ENCODE measurements at places on chromosomes 16 and 17.

DNA sequence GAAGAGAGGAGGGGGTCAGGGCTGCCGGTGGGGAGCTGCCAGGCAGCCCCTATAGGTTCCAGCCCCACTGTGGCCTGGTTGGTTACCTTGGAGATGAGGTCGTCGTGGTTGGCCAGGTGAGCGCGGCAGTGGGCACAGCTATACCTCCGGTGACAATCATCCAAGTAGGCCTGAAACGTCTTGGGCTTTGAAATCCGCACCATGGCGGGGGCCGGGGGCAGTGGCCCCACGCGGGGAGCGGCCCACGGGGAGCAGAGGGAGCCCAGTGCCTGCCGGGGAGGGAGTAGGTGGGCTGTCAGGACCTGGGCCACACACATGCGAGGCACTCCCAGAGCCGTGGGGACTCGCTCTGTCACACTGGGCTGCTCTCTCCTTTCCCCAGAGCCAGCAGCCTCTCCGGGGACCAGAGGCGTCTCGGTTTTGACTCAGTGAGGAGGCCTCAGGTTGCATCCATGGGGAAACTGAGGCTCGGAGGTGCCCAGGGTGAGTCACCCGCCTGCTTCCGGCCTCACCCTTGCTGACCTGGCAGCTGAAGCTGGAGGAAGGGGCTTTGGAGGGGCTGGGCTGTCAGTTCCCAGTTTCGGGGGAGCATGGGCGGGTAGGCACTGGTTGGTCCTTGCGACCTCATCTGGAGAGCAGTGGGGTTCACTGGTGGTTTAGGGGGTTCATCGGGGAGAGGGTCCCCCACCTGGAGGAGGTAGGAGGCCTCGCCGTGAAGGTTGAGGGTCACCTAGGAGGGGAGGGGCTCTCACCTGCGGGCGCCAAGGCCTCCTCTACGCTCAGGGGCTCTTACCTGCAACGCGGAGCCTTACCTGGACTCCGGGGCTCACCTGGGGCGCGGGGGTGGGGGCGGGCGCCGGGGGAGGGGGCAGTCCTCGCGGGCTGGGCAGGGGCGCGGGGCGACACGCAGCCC, 591 bp downstream of the YPEL3 start:
- DNase-seq, result no peak

DNA sequence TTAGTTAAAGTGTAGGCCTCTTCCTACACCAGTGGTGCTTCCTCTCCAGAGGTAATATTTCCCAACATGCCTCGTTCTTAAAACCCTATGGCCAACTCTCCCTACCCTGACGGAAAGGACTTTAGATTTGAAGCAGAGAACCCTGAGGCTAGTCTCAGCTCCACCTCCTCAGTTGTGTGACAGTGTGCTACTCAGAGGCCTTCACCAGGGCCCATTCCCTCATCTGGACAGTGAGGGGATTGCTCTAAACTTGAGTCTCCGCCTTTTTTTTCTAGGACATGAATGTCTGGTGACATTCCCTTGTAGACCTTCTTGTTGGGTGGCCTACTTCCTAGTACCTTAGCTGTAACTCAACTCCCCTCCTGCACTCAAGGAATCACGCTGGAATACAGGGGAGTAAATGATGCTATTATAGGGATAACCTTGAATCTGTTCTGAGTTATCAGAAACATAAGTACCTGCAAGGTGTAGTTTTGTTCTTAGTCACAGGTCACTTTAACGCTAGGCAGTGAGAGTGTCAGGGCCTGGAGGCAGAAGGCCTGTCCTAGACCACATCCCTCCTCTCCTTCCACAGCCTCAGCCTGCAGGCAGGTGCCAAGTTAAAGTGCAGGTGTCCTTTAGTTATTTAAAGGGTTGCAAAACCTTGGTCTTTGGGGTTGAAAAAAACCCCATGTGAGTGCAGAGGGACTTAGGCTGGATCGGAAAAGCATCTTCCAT, 26.9 kb downstream of the LDHD start:
- DNase-seq, result no peak

DNA sequence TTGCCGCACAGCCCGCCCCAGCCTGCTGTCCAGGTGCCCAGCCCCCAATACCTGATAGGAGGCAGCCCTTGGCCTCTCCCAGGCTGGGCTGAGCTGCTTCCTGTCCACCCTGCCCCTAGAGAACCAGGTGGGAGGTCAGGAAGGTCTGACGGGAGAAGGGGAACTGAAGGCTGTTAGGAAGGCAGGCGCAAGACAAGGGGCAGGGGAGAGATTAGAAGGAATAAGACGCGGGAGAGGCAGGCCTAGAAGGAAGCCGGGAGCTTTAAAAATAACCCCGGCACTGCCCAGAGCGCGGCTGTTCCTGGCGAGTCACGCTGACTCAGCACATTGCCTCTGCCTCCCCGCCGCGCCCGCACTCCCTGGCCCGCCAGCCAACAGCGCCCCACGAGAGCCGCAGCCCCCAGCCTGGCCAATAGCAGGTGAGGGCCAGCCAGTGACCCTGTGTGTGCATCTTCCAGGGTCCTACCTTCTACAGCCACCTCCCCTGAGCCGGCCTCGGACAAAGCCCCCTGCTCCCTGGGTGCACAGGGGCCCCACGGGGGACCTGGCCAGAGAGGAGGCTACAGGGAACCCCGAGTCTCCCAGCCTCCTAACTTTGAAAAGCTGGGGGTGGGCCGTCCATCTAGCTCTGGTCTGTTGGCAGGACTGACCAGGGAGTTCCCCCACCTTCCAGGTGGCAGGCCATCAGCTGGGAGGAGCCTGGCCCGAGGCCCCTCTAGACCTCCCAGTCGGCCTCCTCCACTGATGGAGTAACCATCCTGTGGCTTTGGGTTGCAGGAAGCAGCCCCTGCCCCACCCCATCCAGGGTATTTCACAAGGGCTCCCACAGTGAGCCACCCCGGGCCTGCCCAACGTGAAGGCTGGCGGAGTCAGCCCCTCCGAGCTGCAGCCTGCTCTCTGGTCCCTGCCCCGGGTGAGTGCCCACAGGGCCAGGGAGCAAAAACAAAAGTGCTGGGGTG, 4.0 kb downstream of the MAFG start:
- DNase-seq, result no peak

GRCh38 chr17:69716556-69716955, 302.1 kb downstream of the MAP2K6 start:
- no peak for DNase-seq

DNA sequence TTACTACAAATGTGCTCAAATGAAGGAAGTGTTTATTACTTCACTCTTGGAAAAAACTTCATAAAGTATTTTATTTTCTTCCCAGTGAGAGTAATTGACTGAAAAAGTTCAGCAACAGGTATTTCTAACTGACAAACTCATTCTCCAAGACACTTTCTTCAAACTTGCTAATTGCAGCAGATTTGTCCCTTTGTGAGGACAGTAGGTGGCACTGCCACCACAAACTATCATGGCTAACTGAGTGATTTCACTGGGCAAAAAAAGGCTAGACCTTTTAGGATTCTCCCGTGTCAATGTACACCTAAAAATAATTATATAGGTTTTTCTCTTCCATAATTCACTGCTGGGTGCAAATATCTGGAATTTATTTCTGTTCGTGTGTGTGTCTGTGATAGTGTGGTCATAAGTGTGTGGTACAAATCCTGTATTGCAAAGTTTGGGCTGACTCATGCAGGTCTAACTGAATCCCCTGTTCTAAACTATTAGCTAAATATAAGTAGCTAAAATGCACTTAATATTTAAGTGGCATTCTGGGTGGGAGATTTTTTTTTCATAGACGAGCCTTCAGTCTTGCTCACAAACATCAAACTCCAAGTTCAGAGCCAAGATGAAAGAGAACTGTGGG, 3.9 kb downstream of the HS3ST3A1 start:
- no peak for DNase-seq

- no peak for DNase-seq
Observed at GRCh38 chr17:38867968-38868816, 1.7 kb upstream of the LASP1 start.

GRCh38 chr17:44200478-44201155, 933 bp upstream of the ATXN7L3 start:
- no peak for DNase-seq

DNA sequence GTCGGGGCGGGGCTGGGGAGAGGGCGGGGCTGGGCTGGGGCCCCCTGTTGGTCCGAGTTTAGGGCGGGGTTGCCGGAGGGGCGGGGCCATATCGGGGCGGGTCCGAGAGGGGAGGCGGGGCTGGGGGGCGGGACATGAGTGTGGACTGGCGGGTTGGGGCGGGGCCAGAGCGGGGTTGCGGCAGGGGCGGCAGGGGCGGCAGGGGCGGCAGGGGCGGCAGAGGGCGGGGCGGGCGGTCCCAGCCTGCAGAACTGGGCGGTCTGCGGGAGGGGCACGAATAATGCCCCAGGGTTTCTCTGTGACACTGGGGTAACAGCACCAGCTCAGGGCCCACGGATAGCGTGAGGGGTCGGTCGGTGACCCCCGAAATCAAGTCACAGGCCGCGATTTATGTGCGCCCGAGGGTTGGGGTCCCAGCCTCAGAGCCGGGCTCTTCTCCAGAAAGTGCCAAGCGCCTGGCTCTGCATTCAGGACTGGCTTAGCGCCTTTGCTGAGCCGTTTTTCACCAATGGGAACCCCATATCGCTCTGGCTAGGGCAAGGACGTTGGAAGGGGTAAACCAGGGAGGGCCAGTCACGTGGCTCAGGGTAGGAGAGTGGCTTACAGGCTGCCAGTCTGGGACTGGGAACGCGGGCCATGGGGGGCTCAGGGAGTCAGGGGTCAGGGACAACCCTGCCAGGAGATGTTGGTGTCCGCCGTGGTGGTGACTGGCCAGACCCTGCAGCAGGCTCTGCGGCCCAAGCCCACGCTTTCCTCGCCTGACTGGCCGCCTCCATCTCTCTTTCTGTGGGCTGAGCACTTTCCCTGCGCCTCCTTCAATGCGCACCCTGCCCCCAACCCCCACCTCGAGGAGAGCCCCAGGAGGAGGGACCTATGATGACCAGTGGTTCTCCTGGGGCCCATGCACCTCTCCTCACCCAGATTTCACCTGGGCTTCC, 1.2 kb upstream of the METTL26 start:
- DNase-seq, result no peak

DNA sequence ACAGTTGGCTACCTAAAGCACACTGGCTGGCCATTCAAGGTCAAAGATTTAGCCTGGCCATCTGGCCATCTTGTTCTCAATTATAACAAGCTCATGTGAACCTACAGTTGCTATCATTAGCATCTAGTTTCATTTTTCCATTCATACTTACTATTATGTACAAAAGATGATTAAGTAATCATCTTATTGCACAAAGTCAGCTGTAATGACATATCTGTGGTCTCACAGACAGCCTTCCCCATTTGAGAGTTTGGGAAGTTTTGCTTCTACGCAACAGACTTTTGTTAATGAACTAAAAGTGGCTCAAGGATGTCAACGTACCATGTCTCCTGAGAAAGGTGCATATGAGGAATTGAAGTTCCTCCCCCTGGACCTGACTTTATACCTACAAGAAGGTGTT, 51.3 kb downstream of the HS3ST3B1 start:
- no peak for DNase-seq

GRCh38 chr17:6642592-6642991, 1.7 kb downstream of the TXNDC17 start:
- no peak for DNase-seq

- DNase-seq, result no peak
Observed at GRCh38 chr17:60538726-60539125, 12.7 kb upstream of the APPBP2 start.

DNA sequence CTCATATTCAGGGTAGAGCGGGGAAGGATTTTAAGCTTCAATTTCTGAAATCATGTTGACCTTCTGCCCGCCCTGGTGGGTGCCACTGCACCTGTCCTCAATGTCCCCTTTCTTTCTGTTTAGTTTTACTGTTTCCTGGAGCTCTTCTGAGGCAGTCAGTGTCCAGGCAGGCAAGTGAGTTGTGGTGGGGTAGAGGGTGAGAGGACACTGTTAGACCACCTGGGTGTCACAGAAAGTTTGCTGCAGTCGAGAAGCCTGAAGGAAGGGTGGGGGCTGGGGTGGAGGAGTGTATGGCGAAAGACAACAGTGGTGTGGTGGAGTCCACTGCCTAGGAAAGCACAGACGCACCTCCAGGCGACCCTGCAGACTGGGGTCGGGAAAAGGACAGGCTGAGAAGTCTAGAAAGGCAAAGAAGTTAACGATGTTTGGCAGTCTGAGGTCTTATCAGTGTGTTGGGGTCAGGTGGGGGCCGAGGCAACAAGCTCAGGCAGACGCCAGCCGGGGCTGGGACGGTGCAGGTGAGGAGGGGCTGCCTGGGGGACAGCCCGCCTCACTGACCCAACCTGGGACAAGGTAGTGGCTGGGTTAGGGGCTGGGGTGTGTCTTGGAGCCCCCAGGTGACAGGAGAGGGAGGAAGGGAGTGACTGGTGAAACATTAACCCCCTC, 23.3 kb upstream of the HOXB13 start:
- no peak for DNase-seq

- no peak for DNase-seq
Observed at GRCh38 chr17:76598004-76598439, 12.4 kb upstream of the ST6GALNAC2 start.

DNA sequence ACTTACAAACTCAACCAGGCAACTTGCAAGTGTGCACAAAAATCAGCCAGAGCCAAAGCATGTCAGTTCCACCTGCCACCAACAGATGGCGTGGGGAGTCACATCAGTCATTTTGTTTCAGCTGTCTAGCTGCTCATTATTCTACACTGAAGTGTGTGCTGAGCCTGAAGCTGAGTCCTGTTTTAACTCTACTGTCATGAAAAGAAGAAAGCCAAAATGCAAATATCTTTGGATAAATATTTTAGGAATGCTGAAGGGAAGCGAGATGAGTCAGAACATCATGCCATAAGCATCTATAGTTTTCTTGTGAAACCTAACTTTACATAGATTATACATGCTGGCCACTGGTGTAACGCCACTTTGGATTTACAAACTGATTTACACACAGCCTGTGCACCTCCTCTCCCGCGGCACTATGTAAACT, 172.6 kb downstream of the CDK5R1 start:
- DNase-seq, result peak; percentile 70

GRCh38 chr17:50605429-50605828, 29.3 kb upstream of the ABCC3 start:
- no peak for DNase-seq

GRCh38 chr17:82361885-82362633, 3.0 kb downstream of the TEX19 start:
- no peak for DNase-seq

GRCh38 chr16:72092832-72093447, 480 bp downstream of the TXNL4B start:
- peak; percentile 17 for DNase-seq

- no peak for DNase-seq
Observed at GRCh38 chr16:54466233-54466632, 179.6 kb upstream of the IRX3 start.

DNA sequence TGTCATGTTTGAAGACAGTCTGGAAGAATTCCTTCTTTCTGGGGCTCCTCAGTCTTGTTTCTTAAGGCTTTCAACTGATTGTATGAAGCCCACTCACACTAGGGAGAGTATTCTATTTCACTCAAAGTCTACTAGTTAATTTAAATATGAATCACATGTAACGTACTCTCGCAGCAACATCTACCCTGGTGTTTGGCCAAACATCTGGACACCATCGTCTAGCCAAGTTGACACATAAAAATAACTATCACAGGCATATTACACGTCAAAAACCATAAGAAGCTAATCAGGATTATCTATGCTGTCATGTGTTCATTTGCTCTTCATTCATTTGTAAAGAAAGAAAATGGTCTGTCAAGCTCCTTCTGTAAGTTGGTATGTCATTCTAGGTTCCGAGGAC, 787.4 kb downstream of the KCNJ2 start:
- DNase-seq, result no peak

- no peak for DNase-seq
Observed at GRCh38 chr16:57507136-57508034, 21.1 kb upstream of the DOK4 start.
